ENCODE measurements at places on chromosomes 4 and X.
A peak's percentile ranks its signal among the peaks of the same experiment; 100 is the strongest.

DNA sequence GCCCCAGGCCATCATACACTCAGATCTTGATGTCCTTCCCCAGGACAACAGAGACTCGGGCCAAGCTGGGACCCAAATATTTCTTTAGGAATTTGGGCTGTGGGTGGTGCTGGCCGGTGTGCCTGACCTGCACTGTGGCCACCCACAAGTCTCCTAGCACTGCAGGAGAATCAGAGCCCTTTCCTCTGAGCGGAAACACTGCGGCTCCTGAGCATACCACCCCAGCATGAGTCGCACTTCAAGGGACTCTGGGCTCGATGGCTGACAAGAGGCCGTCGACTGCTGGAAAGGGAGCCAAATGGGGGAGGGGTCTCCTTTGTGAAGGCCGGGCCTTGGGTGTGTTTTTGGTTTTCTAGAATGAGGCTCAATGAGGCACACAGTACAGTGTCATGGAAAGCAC is 13.0 kb upstream of the IRAK1 start:
- no peak for DNase-seq

DNA sequence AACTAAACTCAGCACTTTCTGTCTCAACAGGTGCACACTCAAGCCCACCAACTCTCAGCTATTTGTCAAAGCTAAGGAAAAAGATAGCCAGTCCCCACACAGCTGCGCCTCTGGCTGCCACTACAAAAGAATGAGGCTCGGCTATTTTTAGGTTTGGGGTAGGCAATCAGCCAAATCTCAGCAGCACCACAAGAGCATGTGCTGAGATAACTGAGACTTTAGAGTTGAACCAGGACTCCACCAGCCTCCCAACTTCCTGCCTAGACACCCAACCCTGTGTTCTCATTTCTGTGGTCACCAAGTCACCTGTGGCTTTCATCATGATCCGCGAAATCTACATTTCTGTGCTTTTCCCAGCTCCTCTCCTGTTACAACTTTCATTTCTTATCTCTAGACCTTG is 28.0 kb downstream of the DMD start:
- peak; percentile 53 for DNase-seq

- DNase-seq: no peak
Observed at GRCh38 chrX:45324941-45325340, 124.3 kb upstream of the DIPK2B start.

DNA sequence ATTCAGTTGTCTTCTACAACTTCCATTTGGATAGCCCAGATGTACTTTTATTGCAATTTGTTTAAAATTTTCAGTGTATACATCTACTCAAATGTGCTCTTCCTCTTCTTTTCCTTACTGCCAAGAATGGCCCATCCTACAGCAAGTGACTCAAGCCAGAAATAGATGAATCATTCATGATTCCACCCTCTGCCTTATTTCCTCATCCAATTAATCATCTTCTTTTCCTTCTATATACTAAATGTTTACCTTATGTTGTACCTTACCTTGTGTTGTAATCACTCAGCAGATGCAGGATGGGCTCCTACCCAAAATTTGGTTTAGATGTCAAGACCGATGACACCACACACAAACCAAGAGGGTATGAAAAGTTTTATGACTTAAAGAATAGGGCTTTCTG is 437.8 kb downstream of the GRXCR1 start:
- DNase-seq: no peak

DNA sequence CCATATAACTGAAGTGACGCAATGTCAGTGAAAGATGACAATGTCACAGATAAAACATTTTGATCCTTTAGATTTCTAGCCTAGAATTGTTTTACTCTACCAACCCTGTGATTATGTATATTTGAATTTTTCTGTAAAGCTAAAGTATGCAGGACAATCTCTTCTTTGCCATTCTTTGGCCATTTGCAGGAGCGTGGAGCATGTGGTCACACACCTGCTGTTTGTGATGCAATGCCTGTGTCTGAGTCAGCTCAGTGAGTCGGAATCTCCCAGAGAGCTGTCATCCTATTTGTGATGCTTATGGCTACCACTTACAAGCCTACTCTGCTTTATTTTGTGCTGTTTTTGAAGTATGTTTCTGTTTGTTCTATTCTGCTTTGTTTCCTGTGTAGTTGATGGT is 214.5 kb downstream of the NAF1 start:
- no peak for DNase-seq

- no peak for DNase-seq
Observed at GRCh38 chrX:8629871-8630270, 102.1 kb downstream of the ANOS1 start.

DNA sequence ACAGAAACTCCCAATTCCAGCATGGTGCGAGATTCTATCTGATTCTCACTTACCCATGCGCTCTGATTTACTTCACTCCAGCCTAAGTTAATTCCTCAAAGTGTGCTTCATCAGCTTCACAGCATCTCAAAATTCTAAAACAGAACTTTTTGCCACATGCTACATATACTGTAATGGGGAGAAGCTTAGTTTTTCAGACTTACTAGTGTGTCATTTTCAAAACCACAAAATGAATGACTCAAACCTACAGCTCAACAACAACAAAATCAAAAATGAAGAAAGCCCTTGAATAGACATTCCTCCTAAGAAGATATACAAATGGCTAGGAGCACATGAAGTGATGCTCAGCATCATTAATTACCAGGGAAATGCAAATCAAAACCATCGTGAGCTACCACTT is 14.9 kb downstream of the IRF2 start:
- DNase-seq: no peak

GRCh38 chrX:39828971-39829370 is 268.8 kb downstream of the BCOR start:
- DNase-seq: no peak

- no peak for DNase-seq
Observed at GRCh38 chr4:93431371-93431770, 397.2 kb upstream of the ATOH1 start.

DNA sequence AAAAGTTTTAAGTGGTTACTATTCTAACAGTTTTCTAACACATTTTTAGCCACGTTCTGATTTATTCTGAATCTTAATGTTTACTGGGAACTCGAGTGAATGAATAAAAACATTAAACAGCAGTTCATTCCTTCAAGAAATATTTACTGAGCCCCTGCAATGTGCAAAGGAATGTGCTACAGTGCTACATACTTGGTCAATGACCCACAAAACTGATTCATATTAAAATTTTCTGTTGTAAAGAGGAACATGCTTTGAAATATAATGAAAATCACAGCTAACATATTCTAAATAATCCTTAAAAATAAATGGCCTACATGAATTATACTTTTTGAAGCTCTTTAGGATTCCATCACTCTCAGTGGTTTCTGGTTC is 78.7 kb downstream of the ARAP2 start:
- no peak for DNase-seq

- no peak for DNase-seq
Observed at GRCh38 chr4:23789762-23790161, 100.1 kb downstream of the PPARGC1A start.

- DNase-seq: peak; percentile 87
Observed at GRCh38 chr4:41360214-41360920, 103.6 kb downstream of the UCHL1 start.

GRCh38 chrX:10633722-10634121 is 13.3 kb upstream of the MID1 start:
- DNase-seq: peak; percentile 62

- DNase-seq: peak; percentile 14
Observed at GRCh38 chrX:145405012-145405411, 157.7 kb downstream of the SPANXN1 start.

- peak; percentile 1 for DNase-seq
Observed at GRCh38 chrX:48800574-48801279, 1.1 kb upstream of the HDAC6 start.

Data from globus pallidus (tissue), 1 donor.